ENCODE measurements at places on chromosomes 6 and 20.

- no peak for DNase-seq
These were observed 252.3 kb upstream of the FOXQ1 start for GRCh38 chr6:1059596-1059995.

GRCh38 chr6:26576929-26577719 is 19.6 kb upstream of the ABT1 start:
- peak; percentile 47 for DNase-seq

GRCh38 chr6:449057-449430 is 57.5 kb downstream of the IRF4 start:
- DNase-seq, result no peak

DNA sequence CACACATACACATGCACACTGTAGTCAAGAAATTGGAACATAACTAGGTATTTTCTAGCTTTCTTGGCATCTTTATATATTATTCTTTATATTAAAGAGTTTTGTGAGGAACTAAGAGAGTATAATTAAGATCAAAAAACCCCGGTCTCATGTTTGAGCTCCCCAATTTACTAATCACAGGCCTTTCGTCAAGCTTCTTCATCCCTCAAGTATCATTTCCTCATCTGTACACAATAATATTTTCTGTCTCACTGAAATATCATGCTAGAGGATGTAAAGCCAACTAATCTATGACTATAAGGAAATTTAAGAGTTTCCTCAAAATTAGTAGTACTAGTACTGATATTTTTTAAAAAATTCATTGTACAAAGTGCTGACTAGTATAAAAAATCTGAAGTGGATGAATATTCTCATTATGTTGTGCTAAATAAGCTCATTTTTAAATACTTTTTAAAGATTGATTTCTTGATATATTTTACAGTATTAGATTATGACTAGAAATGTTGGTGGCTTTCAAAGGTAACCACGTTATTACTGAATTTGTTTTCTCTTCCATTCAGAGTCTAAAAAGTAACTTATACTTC is 28.0 kb downstream of the PEX3 start:
- no peak for DNase-seq

GRCh38 chr6:133248241-133249001 is 7.3 kb downstream of the EYA4 start:
- no peak for DNase-seq

DNA sequence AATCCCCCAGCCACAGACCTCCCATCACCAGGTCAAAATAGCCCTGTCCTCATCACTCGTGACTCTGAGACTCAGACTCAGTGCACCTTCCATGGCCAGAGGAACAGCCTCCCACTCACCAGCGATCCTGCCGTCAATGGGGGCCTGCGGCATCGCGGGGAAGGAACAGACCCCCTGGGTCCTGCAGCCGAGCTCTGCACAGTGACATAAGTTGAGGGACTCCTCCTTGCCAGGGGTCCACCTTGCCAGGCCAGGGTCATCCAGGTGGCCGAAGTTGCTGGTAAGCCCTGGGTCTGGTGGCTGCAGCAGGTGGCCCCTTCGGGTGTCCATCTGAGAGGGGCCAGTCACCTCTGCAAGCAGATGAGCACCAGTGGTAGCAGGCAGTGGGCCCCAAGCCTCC is 16.3 kb downstream of the ETV7 start:
- DNase-seq, result no peak

Data from CD4-positive, alpha-beta T cell treated with Interleukin-4 for 4 hours (primary cell).